ENCODE measurements at places on chromosomes 5 and 9.

- no peak for DNase-seq
Observed at GRCh38 chr9:136624184-136624951, 38.3 kb upstream of the EGFL7 start.

DNA sequence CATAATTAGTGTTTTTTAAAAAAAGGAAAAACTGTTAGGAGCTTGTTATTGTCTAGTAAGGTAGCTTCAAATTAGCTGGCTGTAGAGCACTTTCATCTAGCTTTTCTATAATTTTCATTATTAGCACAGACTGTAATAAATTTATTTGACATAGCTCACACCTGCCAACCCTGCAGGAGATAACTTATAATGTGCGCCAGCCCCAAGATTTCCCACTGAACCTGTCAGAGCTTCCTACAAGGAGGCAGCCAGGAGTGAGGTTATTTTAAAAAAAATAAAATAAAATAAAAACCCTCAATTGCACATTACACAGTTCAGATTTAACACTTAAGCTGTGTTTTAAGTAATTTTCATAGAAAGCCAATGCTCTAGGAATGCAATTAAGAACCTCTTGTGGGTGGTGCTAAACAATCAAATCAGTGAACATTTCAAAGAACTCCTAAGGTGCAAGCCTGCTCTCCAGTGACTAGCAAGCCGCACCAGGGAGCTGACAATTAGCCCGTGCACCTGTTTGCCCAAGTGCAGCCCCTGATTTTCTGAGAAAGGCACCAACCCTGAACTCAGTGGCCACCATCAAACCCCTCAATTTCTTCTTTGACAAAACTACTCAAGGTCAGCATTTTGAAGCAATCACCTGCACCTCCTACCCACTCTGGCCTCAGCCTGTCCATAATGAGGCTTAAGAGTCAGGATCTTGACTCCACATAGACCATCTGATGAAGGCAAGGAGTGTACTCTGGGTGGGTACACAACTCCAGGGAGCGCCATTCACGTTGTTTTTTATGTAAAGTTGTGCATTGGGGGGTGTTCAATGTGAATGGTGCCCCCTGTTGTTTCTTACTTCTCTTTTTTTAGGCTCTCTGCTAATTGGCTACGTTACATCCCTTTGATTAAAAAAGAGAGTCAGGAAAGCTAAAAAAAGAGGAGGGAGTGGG lies 385.3 kb upstream of the WWC1 start:
- no peak for DNase-seq

GRCh38 chr9:3136686-3137346 lies 292.9 kb upstream of the PUM3 start:
- no peak for DNase-seq

DNA sequence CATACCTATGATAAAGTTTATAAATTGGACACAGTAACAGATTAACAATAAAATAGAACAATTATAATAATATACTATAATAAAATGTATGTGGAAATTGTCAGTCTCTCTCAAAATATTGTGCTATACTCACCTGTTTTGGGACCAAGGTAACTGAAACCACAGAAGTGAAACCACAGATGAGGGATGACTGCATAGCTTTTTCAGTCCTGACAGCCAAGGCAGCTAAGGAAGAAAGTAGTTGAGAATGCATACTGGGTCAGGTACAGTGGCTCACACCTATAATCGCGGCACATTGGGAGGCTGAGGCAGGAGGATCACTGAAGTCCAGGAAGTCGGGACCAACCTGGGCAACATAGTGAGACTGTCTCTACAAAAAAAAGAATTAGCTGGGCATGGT lies 8.9 kb downstream of the SRP19 start:
- DNase-seq, result no peak

GRCh38 chr9:107108342-107109130 lies 174.5 kb upstream of the RAD23B start:
- DNase-seq, result no peak

GRCh38 chr9:82993856-82994605 lies 68.9 kb downstream of the RASEF start:
- no peak for DNase-seq

DNA sequence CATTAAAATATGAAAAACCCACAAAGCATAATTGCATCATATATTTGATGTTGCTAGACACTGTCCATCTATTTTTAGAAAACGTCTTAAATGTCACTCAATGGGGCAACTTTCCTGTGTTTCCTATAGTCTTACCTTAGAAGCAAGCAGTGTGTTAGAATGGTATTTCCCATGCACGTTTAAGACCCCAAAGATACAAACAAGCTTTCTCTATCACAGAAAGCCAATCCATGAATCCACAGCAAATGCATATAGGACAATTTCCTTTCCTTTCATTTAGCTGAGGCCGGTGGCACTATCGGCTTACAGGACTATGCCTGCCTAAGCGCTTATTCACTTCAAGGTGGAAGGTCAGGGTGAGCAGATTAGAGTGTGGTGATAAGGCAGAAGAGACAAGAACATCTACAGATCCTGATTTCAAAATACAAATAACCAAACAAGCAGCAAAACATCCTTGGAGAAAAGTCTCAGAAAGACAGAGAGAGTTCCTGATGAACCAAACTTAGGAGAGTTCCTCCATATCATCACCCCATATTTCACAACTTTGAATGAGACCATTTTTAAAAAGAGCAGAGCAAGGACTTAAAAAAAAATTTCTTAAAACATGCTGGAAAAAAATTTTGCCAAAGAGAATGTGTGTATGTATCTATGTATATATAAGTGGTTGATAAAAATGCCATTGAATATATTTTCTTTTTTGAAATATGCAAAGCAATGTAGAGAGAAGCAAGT lies 57.2 kb downstream of the MEF2C start:
- no peak for DNase-seq

- no peak for DNase-seq
Observed at GRCh38 chr5:149838881-149839739, 105.5 kb downstream of the PDE6A start.

DNA sequence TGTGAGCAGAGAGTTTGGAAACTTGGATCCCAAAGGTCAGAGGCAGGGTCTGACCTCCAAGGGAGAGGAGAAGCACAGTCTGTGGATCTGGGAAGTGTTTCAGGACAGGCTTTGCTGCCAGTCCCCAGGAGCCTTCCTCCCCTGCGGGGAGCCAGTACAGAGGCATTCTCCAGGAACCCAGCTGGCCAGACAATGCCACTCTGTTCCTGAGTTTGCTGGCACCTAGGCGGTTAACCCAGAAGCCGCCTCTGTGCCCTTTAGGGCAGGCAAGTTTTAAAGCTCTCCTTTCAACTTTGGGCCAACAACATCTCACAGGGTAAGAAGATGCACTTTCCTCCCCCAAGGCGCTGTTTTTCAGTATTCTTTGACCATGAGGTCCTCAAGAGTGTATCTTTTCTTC lies 37.0 kb upstream of the FGF1 start:
- no peak for DNase-seq

GRCh38 chr9:124392871-124393460 lies 22.3 kb downstream of the PSMB7 start:
- no peak for DNase-seq

DNA sequence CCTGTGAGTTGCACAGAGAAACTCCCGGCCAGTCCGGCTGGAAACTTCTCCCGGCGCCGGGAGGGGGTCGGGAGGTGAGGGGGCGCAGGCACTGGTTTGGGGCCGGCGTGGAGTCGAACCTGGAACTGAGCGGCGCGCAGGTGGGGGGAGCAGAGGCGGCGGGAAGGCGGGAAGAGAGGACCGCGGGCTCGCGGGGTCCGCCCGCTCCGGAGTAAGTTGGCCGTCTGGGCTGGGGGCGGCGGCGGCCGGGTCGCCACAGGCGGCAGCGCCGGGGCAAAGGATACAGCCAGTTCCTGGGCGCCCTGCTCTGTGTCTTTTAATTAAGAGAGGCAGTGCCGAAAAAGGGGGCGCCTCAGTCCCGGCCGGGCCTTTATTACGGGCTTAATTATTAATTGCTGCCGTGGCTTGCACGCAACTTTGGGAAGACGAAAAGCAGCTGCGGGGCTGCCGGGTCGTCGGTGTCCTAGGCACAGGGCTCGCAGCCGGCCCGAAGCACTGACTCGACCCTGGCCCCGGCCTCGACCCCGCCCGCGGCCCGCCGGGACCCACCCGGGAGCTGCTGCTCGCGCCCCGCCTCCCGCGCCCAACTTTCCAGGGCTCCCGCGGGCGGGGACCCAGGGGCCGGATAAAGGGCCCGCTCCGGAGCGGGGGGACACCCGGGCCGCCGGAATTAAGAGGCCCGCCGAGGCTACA lies 1.1 kb downstream of the NTNG2 start:
- no peak for DNase-seq

- peak; percentile 82 for DNase-seq
Observed at GRCh38 chr9:74496819-74497747, at the start of gene RORB. Gene RORB, plus strand, starts transcription at chr9:74497335. Its CDS starts 642 bp downstream, at chr9:74497977.

DNA sequence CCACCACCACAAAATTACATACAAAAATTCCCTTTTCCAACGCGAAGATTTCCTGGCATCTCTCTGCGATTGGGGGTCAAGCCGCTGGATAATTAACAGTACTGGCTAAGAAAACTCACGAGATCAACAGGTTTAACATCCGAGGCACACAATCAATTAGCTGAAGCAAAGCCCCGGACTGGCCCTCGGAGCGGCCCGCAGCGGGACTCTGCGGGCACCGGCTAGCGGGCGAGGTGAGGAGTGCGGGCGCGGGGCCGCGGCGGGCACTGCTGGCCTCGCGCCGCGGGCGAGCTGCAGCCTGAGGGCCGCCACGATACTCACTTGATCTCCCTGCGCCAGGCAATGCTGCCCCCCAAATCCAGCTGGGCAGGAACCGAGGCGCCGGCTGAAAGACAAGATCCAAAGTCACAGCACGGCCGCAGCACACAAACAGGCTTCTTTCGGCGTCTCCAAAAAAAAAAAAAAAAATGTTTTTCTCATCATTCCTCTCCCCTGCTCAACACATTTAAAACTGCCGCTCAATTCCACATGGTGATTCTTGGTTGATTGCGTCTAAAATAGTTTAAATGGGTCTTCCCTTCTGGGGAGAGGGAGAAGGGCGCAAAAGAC lies 210.2 kb downstream of the MEF2C start:
- no peak for DNase-seq

DNA sequence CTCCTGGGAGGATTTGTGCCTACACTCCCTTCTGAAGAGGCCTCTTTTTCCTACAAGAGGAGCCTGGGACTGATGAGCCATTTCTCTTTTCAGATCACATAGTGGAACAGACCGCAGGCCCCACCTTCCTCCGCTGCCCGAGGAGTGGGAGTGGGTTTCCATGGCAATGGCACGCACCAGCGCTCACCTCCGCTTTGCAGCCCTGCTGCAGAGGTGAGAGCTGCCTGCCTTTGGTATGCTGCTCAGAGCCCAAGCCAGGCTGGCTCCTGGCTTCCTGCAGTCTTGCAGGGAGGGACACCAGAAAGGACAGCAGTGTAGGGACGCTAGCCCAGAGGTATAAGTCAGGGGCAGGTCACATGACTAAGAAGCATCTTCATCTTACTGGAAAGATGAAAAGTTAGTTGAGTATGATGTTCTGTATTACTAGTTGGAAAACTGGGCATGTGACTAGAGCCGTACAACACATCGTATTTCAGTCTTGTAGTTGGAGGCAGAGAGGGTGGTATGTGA lies 12.4 kb downstream of the PTTG1 start:
- DNase-seq, result no peak

DNA sequence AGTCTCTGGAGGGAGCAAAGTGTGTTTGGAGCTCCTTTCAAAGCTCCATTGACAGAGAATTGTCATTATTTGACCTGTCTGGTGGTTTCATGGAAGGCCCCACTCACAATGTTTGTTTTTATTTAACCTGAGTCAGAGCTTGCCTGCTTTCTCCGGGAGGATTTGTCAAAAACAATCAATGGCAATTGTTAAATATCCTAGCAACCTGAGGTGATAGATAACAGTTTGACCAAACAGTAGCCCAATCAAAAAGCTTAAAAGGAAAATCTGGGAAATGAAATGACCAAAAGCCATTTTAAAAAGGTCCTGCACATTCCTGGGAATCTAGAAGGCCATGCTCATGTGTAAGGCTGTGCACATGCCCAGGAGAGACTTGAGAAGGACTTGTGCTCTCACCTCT lies 177.2 kb upstream of the POC5 start:
- no peak for DNase-seq

DNA sequence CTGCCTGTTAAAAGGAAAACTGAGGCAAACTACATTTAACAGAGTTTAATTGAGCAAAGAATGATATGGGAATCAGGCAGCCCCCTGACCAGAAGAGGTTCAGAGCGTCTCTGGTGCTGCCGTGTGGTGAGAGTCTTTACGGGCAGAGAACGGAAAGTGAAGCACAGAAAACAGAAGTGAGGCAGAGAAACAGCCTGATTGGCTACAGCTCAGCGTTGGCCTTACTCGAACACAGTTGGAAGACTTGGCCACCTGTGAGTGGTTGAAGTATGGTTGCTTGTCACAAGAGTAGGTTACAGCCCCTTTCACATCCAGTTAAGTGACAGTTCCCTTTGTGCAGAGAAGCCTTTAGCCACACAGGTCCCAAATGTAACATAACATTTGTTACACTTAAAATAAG lies 16.9 kb upstream of the FBP1 start:
- DNase-seq, result no peak

DNA sequence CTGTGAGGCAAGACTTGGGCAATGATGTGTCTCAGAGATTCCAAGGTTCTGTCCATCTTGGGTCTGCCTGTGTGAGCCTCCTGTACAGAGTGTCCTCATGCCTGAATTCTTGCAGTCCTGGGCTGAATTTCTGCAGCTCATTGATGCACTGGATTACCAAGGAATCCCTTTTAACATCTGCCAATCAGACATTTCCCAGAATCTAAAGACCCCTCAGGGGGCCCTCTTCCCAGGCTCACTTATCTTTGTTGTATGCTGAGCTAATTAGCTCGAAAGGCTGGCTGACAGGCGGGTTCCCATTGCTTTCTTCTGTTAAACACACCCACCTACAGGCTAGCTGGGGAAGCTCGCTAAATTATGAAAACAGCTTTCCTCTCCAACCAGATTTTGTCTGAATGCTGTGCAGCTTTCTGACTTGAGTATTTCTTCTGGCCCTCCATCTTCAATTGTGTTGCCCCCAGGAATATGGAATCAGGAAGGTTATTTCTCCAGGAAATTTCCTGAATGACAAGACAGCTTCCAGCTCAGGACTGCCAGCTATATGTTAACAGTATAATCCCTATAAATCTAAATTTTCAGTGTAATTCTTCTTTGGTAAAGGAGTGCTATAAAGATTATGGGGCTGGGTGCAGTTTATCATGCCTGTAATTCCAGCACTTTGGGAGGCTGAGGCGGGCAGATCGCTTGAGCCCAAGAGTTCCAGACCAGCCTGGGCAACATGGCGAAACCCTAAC lies at the start of gene LIX1:
TSS of gene LIX1 (minus strand) at position 91 of the 734 bp plus-strand sequence. CDS start at position 56, 35 bp downstream.
- DNase-seq, result no peak

- no peak for DNase-seq
Observed at GRCh38 chr5:107058803-107059202, 611.9 kb downstream of the EFNA5 start.

GRCh38 chr9:134948149-134948548 lies 30.4 kb upstream of the FCN1 start:
- DNase-seq, result no peak

DNA sequence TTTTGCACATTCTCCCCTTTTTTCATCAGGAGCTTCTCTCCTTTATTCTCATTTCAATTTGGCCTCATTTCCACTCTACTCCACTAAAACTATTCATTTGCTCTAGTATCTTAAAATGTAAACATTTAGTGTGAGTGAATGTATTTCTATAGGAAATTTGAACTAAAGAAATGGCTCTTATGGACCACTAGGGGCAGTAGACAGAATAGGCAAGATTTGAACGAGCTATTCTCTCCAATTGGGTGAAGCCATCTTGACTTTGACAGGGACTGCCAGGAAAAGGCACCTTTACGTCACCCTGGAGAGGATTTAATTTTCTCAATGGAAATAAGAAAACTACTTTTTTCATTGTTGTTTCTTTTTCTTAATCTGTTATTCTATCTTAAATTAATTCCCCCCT lies 666.3 kb downstream of the DNAH5 start:
- DNase-seq, result no peak

Measured in cardiac septum (tissue), 1 donor.